Stimulated activated naive B cell treated with anti-CD40 and anti-IgM and Interleukin-4, amounts not matched to agents 10 μg/mL and 1 μg/mL and 100 μg/mL, for 72 hours (primary cell): ENCODE measurements at places on chromosomes 5 and 9.

DNA sequence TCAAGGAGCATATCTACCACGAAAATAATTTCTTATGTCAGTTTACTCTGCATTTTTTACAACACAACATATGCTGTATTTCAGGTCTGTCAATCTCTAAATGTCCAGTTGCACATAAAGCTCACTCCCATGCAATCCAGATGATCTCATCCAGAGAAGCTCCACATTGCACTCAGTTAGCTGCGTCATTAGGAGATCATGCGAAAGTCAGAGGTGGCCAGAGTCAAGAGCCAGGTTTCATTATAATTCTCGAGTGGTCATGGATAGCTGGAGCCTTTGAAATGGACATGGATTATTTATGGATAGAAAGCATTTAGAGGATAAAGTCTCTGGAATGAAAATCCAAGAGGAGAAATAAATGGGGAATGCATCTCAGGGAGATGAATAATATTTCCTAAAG lies 232.3 kb downstream of the GAS1 start:
- DNase-seq: no peak

DNA sequence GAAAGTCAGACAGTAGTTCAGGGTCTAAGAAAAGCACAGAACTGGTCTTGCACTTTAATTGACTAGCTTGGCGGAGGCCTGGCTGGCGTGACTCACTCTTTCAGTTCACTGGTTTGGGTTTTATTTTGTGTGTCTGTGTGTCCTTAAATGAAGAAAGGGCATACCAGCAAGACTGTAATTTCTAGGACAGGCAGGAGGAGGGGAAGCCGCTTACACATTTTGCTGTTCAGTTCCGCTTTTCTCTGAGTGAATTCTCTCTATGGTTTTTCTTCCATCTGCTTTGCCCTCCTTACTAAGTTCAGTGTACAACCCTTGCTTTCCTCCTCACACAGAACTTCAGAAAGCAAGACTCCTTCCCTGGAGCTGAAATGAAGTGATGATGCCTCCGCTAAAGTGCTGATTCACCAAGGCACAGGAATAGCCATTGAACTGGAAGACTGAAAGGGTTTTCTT lies 150.8 kb downstream of the MEF2C start:
- DNase-seq: peak; percentile 73

GRCh38 chr5:171509467-171509866 lies 90.0 kb downstream of the FGF18 start:
- DNase-seq: no peak

GRCh38 chr5:172575416-172575815 lies 65.6 kb upstream of the NEURL1B start:
- DNase-seq: no peak

- DNase-seq: no peak
These were observed 511 bp upstream of the WDR41 start for GRCh38 chr5:77492653-77493000.

- DNase-seq: peak; percentile 32
These were observed 20.8 kb upstream of the CKMT2 start for GRCh38 chr5:81212211-81212751.

- no peak for DNase-seq
These were observed 10.4 kb downstream of the CD74 start for GRCh38 chr5:150402229-150402773.

- DNase-seq: no peak
These were observed 155.7 kb downstream of the CDK5RAP2 start for GRCh38 chr9:120424248-120424647.

- no peak for DNase-seq
These were observed 125.3 kb downstream of the ROR2 start for GRCh38 chr9:91824601-91825305.

DNA sequence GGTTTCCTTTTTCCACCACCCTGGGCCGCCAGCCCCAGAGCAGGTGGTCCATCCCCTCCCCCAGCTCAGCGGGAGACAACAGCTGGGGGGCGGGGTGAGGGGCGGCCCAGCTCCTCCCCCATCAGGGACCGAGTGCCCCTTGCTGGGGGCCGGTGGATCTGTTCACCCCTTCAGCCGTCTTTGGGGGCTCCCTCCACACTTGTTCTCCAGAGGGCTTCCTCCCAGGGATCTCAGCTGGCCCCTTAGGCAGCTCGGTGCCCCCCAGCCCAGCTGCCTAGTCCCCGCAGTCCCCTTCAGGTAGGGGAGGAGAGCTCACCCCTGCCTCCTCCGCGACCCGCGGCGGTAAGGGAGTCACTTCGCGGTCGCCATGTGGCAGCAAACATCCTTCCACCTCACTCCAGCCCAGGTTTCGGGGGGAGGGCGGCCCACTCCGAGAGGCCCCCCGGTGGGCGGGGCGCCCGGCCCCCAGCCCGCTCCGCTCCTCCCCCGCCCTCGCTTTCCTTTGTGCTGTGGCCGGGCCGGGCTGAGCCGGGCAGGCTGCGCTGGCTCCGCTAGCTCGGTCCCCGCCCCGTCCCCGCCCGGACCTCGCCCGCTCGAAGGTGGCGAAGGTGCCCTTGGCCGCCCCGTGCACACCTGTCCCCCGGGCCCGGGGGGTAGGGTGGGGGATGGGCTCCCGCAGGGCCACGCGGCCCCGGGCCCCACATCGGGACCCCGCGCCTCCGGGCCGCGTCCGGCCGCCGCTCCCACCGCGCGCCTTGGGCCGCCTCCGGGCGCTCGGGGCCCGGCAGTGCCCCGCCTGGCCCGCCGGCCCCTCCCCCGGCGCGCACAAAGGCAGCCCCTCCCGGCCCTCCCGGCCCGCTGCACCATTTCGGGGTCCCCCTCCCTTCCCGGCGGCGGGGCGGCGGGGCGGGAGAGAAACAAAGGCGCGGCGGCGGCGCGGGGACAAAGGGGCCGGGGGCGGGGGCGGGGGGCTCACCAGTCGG lies 683 bp downstream of the DBN1 start:
- no peak for DNase-seq

DNA sequence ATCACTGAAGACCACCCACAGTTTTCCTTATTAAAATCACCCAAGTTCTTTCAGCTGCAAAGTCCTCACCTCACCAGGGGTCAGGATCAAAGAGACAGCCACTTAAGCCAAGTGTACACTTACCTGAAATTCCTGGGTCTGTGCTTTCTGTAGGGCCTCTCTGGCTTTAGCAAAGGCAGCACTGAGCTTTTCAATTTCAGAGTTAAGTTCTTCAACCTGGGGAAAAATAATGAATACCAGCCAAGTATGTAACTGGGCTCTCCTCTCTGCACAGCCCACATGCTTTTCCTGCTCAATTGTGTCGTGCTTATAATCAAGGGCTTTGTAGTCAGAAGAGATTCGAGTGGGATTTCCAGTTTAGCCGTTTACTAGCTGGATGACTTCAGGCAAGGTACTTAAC lies 55.1 kb downstream of the CDK5RAP2 start:
- DNase-seq: no peak

GRCh38 chr5:145062280-145063062 lies 772.7 kb downstream of the PRELID2 start:
- DNase-seq: no peak

DNA sequence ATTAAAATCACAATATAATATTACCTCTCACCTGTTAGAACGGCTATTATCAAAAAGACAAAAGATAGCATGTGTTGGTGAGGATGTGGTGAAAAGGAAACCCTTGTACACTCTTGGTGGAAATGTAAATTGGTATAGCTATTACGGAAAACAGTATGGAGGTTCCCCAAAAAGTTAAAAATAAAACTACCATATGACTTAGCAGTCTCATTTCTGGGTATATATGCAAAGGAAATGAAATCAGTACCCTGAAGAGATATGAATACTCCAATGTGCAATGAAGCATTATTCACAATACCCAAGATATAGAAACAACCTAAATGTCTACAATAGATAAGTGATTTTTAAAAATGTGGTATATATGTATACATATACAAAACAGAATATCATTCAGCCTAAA lies 199.9 kb downstream of the SNX18 start:
- no peak for DNase-seq

GRCh38 chr5:160799184-160799583 lies 52.8 kb downstream of the ATP10B start:
- peak; percentile 42 for DNase-seq

GRCh38 chr5:152532714-152533113 lies 127.6 kb upstream of the NMUR2 start:
- no peak for DNase-seq

DNA sequence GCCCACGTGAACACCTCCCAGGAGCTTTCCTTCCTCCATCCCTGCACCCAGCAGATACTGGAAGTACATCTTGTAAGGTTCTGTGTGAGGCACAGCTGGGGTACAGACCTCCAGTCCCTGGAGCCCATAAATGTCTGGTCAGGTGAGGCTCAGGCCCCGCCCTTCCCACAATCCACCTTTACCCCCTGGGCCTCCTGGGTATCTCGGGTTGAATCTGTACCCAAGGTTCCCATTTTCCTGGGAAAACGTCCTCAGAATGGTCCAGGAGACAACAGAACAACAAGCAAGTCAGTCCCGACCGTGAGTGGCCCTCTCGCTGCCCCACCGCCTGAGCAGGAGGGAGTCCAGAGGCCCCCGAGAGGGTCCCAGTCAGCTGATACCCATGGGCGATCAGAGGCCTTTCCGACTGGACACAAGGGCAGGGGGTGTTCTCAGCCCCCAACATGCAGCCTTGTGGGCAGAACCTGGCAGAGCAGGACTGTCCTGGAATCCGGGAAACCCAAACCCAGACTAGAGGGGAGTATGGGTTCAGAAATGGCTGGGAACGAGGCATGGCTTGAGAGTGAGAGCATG lies 4.3 kb downstream of the SPATA31E1 start:
- no peak for DNase-seq

DNA sequence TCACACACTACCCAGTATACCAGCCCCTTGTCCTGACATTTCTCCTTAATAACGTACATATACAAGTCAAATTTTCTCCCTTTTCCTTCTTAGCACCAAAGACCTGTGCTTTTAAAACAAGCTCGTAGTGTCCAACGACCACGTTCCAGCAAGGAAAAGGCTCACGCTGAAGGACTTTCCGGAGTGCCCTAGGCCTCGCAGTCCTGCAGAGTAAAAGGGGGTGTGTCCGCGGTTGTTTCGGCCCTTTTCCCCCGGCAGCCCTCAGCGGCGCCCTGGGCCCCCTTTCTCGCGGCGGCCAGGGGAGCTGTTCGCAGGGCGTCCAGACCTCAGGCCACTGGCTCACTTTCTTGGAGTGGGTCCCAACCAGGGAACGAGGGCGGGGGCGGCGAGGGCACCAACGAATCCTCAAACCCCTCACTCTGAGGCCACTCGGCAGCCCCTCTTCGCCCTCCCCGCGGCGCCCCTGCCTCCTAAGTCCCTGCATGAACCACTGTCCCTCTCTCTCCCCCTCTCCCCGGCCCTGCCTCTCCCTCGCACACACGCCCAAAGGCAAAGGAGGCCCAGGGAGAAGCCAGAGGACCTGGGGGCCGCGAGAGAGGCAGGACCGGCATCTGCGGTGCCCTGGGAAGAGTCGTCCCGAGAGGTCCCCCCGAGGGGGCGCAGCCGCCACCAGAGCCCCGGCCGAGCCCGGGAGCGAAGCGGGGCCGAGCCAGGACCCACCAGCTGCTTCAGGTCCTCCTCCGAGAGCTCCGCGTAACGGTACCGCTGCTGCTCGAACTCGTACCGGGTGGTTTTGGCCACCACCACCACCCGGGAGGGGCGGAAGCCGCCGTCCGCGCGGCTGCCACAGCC lies 720 bp downstream of the NADK2 start:
- DNase-seq: peak; percentile 28

- DNase-seq: no peak
These were observed 8.1 kb upstream of the MLLT3 start for GRCh38 chr9:20630241-20630943.

GRCh38 chr5:122638581-122638980 lies 136.3 kb upstream of the SNX2 start:
- no peak for DNase-seq

DNA sequence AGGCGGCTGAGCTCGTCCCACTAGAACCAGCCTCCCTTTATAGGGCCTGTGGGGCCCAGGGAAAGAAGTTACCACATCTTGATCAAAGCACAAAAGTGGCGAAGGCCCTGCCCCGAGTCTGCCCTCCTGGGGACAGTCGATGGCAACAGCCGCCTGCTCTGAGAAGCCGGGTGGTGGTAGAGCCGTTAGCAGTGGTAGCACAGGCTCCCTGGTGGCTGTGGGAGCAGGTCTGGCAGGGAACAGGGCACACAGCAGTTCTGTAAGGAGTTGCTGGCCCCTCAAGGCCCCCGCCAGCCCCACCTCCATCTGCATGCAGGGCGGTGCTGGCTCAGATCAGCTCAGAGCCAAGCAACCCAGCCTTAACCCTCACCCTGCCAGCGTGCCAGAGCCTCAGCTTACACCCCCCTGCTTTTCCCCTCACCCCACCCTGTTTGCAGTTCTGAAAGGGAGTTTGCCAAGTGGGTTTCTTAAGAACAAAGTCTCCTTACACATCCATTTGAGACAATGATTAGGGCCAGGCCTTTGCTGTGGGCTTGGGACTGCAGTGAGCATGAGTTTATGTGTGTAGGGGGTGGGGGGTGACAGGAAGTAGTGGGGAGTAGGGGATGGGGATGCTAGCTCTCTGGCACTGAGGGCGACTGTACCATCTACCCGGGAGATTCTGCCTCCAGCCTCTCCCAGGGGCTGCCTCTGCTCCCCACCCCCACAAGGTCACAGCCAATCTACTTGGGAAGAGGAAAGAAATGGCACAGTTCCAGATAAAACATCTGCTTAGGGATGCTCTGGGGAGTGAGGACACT lies 11.8 kb downstream of the ACSL6 start:
- DNase-seq: no peak

DNA sequence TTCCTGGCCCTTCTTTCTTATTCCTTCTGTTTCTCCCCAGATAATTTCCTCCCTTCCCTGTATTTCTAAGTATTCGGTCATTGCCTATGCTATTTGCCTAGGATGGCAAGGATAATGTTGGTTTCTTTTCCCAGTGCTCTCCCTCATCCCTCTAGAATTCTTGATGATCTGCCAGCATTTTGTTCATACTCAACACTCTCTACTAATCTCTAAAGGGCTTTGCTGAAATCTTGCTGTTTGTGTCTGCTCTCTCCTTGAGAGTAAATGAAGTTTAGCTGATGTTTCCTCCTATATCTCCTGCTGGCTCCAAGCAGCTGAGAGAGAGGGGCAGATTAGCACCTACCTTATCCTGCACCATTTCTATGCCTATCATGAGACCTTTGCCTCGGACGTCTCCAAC lies 38.1 kb downstream of the AGXT2 start:
- no peak for DNase-seq

- DNase-seq: no peak
These were observed 29.2 kb downstream of the RUSC2 start for GRCh38 chr9:35518981-35519679.

DNA sequence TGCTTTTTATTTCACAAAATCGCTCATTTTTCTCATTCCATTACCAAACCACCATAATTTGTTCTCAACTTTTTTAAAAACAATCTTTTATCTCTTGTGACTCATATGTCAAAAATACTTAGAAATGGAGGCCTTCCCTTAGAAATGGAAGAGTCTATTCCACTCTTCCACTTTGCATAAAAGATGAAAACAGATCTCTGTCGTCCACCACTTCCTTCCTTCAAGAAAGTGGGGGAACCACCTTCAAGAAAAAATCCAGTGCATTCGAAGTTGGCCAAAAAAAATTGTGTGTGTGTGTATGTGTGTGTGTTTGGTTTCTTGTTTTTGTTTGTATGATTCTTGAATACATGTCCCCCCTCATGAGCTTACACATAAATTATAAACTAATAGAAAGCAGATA lies 628.8 kb upstream of the DMAC1 start:
- no peak for DNase-seq

- no peak for DNase-seq
These were observed 177.6 kb downstream of the DIRAS2 start for GRCh38 chr9:90464978-90465377.
